ENCODE measurements at places on chromosomes 3 and 15.

- no peak for DNase-seq
Measured at GRCh38 chr3:39183211-39184080, 8.9 kb downstream of the XIRP1 start.

GRCh38 chr15:90823455-90823974 lies 44.9 kb upstream of the FURIN start:
- no peak for DNase-seq

GRCh38 chr3:32842531-32842931 lies 24.7 kb downstream of the TRIM71 start:
- no peak for DNase-seq

DNA sequence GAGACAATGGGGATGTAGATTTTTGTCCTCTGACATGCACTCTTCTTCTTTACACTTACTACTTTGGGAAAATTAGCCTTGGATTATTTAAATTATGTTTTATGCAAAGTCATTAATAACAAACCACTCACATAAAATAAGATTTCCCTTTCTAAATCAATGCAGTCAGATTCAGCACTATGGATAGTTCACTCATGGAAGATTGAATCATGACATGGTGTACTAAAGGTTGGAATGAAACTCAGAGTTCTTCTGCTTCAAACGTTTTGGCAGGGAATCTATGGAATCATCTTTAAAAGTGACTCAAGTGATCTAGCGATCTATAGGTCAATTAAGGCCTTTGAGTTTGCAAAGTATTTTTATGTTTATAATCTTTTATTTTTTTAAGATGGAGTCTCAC lies 154.3 kb downstream of the KCNMB2 start:
- DNase-seq: no peak

DNA sequence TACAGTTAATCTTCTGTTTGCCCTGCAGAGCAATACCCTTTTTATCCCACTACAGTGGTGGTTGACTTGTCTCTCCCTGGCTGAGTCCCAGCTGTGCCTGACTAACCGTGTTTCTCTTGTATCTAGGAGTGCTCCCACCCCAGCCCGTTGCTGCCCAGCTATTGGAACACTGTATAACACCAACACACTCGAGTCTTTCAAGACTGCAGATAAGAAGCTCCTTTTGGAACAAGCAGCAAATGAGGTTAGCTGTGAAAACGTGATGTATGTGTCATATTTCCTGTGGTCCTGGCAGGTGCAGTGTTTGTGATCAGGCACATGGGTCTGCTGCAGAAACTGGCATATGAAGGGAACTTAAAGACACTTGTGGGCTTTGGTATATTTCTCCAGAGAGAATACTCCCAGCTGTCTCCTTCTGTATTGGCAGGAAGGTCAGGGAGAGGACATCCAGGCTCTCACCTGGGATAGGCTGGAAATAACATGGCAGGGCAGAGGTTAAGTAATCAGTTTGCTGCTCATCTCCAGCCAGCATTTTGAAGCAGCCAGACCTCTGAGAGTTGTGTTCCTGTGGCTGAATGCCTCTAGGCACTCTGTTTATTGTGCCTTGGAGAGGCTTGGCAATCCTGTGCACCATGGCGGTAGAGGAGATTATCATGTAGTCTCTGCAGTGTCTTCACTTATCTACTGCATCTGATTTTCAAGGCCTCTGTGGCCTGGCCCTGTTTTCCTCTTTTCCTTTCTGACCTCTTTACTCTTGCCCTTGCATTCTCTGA lies 34.8 kb downstream of the ATG7 start:
- no peak for DNase-seq

- no peak for DNase-seq
Measured at GRCh38 chr3:194401346-194401745, 2.3 kb upstream of the GP5 start.

DNA sequence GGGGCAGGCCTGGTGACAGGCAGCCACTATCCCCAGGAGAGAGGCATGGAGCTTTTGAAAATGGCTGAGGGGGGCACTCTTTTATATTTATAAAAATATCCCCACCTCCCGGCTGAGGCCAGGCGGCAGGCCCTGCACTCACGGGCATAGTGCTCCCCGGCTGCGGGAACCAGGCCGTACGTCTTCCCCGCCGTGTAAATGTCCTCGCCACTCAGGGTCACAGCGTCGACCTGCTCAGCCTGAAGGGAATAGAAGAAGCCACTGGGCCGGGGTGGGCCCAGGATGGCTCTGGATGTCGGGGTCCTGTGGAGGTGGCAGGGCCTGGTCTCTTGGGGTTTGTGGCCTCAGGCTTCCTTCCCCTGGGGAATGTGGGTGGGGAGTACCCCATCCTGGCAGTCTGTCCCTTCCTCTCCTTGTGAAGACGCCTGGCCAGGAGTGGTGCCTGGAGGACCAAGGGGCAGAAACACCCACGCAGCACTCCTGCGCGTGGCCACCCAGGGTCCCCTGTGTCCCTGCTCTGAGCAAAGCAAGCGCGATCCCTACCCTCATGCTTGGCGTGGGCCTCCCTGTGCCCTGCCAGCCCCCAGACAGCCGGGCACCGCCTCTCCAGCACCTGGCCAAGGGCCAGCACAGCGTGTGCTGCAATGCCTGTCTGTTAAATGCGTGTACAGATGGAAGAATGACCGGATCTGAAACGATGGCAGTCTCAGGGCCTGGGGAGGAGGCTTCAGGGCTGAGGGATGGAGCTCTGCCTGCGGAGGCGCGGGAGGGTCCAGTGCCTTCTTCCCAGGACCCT lies 18.9 kb downstream of the MELTF start:
- peak; percentile 32 for DNase-seq

GRCh38 chr3:173890091-173890490 lies 492.5 kb downstream of the NLGN1 start:
- DNase-seq: no peak

- DNase-seq: no peak
Measured at GRCh38 chr3:193451902-193452301, 73.3 kb upstream of the ATP13A5 start.

DNA sequence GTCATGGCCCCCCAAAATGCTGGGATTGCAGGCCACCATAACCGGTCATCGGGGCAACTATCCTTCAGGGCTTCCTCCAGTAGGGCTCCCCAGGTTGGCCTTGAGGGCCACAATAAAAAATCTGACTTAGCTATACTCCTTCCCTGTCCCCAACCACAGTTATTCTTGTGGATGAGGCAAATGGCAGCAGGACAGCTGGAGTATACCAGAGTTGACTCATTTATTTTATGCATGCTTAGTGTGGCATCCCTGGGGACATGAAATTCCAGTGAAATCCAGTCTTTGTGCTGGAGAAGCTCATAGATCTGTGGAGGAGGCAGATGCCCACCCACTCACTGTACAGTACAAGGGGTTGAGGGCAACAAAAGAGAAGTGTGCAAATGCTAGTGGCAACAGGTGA lies 109.5 kb downstream of the RORA start:
- no peak for DNase-seq

DNA sequence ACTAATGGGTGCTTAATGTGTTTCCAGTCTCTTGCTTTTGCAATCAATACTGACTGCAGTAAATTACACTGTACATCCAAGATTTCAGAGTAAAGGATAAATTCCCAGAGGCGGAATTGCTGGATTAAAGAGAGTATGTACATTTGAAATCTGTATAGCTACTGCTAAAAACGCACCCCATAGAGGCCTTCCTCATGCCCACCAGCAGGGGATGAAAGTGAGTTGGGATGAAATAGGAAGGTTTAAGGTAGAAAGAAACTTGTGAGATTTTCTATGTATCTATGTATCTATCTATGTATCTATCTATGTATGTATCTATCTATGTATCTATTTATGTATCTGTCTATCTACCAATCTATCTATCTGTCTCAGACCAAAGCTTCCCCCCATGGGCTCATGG lies 28.4 kb downstream of the TMEM44 start:
- no peak for DNase-seq

- no peak for DNase-seq
Measured at GRCh38 chr3:171977860-171978259, 61.5 kb upstream of the FNDC3B start.

- no peak for DNase-seq
Measured at GRCh38 chr3:55459838-55460237, 27.3 kb downstream of the WNT5A start.

DNA sequence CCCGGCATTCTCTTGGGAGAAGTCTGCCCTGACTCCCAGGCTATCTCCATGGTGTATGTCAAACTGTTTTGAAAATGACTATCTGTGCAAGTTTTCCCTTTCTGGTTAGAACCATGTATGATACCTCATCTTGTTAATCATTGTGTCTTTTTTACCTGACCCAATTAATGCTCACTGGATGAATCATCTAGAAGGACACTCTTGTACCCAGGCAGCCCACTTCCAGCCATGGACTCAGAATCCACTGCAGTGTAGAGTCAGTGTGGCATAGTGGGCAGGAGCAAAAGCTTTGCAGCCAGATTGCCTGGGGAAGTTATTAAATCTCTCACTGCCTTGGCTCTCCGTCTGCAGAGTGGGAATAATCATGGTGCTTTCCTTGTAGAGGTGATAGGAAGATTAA lies 1.2 kb downstream of the FAM3D start:
- DNase-seq: no peak

GRCh38 chr3:99789011-99789721 lies 28.5 kb upstream of the CMSS1 start:
- peak; percentile 56 for DNase-seq

DNA sequence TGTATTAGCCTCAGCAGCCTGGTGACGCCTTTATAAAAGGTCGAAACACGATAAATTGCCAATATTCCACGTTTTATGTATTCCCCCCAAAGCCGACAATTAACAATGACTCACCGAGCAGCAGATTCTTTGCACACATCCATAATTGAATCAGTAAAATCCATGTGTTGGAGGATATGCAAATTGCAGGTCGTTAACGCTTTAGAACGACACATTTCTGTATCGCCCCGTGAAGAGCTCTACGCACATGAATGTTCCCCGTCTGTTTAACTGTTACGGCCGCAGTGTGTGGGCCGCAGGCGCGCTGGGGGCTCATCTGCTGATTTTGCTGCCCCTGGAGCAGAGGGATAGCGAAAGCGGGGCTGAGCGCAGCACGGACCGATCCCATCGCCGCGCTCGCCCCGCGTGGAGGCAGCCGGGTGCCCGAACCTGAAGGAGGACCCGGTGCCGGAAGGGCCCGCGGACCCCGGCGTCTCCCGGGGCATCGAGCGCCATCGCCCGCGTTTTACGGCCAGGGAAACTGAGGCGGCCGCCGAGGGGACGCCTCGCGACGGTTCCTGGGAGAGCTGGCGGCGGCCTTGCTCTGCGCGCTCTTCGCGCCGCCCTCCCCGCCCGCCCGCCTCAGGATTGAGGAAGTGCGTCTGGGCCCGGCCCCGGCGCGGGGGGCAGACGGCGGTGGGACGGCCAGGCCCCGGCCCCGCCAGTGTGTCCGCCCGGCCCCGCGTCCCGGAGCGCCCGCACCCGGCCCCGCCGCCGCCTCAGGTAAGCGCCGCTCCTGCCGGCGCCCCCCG lies at the start of gene LRRK1:
LRRK1 (plus strand) TSS at position 668 of the 791 bp plus-strand sequence. CDS start 5,276 bp downstream, outside the sequence.
- peak; percentile 37 for DNase-seq

DNA sequence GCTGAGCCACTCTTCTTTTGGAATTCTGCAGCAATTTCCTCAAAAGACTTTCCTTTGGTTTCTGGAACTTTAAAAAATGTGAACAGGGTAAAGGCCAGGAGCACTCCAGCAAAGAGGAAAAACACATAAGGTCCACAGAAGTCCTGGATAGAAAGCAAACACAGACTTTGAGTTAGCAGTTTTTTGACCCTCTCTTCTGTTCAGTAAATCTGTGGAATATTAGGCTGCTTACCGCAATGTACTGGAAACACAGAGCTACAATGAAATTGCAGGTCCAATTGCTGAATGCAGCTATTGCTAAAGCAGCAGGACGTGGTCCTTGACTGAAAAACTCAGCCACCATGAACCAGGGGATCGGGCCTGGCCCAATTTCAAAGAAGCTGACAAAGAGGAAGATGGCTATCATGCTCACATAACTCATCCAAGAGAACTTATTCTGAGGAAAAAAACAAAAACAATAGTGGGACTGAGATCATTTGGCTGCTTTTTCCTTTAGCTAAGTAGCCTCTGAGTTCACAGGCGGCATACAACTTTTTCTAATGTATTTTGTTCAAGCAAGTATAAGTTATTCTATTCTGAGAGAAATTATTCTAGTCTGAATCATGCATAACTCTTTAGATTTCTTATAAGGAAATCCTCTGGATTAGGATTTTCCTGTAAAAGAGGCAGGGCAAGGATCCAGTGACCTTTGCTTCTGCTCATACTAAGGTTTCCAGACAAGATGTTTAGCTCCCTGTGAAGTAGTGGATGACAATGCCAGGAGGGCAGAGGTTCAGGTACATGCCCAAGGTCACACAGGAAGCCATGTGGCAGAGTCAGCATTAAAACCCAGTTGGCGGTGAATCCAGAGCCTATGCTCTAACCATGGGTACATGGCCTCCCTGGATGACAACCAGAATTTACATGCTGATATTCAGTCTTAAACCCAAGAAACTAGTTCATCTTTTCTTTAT lies 28.3 kb downstream of the SLC2A2 start:
- no peak for DNase-seq

DNA sequence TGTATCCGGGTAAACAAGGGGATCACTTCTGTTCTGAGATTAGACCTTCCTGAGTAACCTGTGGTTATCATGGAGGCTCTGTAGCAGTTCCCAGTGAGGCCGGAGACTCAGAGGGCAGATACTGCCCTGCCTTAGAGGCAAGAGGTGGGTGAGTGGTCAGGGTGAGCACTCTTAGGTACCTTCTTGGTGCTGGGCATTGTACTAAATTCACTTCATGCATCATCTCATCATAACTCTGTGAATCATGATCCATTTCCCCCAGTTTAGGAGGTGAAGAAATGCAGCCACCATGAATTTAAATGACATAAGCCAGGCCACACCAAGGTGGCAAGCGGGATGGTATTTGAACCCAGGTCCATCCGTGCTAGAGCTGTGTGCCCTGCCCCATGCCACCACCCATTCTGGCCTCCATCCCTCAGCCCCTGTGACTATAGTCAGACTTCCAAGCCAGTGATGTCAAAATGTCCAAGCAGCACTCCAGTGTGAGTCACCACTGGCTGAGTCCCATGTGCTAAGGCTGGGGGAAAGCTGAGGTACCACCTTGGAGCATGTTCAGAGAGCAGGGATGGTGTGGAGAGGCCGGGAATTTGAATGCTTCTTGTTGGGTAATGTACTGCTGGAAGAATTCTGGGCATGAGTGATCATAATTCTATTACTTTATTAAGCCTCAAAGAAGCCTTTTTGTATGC lies 88.8 kb downstream of the EPHB1 start:
- DNase-seq: no peak

GRCh38 chr15:26070095-26070532 lies 207.0 kb upstream of the ATP10A start:
- DNase-seq: no peak

DNA sequence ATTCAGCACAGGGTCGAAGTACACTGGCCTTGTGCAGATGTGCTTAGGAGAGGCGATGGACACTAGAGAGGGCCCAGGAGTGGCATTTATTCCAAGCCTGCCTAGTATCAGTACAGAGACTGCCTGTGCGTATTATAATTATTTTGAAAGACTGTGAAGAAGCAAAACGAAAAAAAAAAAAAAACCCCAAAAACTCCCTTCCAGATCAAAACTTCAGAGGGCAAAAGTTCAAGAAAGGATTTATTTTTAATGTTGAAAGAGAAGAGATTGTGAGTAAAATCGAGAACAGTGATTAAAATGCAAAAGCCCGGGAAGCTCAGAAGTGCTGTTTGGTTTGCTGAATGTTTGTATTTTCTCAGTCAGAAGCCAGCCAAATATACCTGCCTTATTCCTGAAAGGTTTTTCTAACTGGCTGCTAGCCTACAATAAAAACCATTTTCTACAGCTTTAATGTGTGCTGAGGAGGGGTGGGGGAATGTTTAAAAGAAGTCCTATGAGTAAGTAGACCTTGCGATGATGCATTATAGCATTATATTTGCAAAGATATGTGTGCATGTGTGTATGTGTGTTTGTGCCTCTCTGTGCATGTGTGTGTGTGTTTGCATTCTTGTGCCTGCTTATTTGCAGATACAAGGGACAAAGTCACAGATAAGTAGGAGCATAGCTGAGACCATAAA lies 19.3 kb upstream of the LZTFL1 start:
- DNase-seq: no peak

Measured in NCI-H2081 (cell line).